IMR-90 (cell line): ENCODE measurements at places on chromosomes 7 and 10. TPM values are rescaled to one million over a fixed set of nuclear protein-coding genes. Genes with fewer than 3 reads are reported as not detected.

DNA sequence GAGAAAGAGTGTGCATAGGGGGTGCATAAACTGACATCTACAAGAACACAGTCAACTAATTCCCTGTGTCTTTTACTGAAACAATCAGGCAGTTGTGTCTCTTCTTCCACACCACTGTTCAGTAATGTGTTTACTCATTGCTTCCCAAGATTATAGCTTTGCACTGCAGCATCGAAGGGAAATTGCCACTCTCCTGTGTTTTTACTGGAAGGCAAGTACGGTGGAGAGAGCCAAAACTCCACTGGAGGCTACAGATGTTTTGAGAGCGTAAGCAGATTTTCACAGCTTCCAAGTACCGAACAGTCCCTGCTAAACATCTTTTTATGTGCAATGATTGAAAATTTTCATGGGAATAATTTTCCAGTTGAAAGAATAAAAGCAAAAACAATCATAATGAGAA, 510.5 kb upstream of the AKR1E2 start:
- DNase-seq: peak; percentile 65

- DNase-seq: peak; percentile 25
These were observed 37.8 kb upstream of the UBE2H start for GRCh38 chr7:129990403-129991192.

GRCh38 chr7:33497051-33497450, 367.7 kb downstream of the BBS9 start:
- DNase-seq: no peak

DNA sequence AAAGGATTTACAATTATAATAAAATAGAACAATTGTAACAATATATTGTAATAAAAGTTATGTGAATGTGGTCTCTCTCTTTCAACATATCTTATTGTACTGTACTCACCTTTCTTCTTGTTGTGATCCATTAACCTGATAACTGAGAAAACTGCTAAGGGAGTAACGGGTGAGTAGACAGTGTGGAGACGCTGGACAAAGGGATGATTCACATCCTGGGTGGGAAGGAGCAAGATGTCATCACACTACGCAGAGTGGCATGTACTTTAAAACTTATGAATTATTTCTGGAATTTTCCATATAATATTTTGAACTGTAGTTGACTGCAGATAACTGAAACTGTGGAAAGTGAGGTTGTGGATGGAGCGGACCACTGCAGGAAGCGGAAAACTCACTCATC, 91.2 kb upstream of the PLPP4 start:
- DNase-seq: no peak

DNA sequence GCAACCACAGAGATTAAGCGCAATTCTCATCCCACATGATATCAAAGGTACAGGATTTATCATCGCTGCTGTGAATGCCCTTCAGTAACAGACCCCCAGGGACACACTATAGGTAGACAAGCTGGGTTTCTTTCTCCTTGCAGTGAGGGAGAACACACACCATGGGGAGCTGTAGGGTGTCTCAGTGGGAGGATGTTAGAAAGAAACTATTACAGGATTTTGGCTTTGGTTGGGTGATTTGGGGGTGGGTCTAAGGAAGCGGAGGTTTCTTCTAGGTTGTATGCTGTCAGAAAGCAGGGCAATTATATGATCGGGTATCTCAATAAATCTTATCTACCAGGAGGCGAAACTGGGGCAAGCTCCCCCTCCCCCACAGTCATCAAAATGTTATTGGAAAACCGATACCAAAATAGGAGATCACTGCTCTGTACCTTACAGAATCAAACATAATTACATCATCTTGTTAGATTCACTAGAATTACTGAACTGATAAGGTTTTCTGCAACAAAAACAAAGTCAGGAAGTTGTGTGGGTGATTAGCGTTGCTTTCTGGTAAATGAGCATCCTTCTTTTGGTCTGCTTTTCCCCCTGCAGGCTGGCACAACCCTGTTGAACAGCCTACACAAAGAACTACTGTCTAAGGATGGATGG, 209.7 kb downstream of the TEX36 start:
- no peak for DNase-seq

The MYO1G gene
- 0.02 and 0.04 TPM in 2 replicates for polyA plus RNA-seq
